ENCODE measurements at places on chromosomes 12 and 14.

- no peak for DNase-seq
Observed at GRCh38 chr14:72432748-72433147, 461.2 kb downstream of the DPF3 start.

DNA sequence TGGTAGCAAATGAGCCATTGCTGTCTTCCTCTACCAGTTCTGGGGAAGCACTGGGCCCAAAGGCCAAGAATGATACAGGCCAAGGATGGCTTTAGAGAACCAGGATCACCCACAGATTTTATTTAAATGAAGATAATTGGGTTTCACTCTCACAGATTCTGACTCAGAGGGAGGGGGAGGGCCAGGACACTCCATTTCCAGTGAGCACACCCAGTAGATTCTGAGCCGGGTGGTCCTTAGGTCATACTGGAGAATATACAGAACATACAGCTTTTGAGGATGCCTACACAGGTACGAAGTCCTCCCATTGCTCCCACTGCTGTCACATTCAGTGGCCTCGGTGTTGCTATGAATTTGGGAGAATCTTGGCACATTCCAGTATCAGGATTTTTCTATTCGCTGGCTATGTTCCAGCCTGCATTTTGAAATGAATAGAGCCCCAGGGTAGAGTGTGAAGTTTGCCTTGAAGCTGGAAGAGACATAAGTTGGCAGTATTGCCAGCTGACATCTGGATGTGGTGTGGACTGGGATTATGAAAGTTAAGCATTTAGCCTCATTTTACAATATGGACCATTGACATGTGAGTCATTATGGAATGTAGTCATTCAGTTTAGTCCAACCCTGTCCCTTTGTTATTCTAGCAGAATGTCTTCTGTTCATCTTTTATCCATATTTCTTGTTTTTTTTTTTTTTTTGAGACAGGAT lies 45.8 kb upstream of the POC1B start:
- no peak for DNase-seq

DNA sequence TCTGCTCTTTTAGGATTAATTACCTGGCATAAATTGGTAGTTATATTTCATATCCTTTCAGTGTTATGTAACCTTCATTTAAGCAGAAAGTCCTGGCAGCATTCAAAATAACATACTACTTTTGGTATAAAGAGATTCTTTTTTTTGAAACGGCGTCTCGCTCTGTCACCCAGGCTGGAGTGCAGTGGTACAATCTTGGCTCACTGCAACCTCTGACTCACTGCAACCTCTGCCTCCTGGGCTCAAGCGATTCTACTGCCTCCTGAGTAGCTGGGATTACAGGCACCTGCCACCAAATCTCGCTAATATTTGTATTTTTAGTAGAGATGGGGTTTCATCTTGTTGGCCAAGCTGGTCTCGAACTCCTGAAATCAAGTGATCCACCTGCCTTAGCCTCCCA lies 9.2 kb downstream of the KTN1 start:
- DNase-seq: no peak

DNA sequence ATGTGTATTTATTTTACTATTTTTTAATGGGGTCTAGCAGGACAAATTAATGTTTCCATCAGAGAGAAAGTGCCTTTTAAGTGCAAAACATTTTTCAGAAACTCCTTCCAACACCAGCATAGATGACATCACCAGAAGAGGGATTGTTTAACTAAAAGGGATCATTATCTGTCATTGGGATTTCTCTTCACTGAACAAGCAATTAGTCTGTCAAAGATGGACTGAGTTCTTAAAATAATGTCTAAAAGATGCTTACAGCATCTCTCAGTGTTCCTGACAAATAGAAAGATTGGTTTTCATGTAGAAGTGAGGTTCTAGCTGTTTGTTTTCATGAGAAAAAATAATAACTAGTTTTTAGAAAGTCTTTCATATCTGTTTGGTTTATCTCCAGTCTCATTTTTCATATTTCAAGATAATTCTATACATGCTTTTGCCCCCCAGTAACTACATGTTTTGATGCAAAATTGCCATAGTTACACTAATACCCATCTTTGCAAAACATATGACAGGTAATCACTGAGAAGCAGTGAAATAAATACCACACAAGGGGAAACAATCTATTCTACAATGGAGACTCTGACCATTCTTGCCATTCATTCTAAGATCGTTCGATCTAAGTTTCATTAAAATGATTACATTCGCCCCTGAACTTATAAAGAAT lies 850.3 kb downstream of the GALC start:
- DNase-seq: no peak

DNA sequence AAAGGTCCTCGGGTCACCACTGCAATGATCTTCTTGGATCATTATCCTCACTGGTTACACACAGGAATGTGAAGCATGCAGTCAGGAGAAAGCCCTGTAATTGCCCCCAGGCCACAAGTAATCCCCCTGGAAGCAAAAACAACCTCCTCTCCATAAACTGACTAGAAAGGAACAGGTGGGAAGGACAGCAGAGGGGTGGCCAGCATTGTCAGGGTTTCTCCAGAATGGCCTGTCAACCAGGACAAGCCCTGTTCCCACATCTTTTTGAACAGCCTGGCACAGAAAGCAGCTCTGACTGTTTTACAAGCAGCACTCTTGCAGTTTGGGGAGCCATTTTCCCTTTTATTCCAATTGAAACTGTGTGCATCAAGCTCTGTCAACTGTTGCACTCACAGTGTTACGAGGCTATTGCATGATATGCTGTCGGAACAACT lies 36.1 kb downstream of the TMCC3 start:
- DNase-seq: no peak

- no peak for DNase-seq
Observed at GRCh38 chr14:99860219-99860618, 67.0 kb downstream of the EML1 start.

GRCh38 chr12:71799106-71799505 lies 40.5 kb upstream of the TBC1D15 start:
- DNase-seq: no peak

DNA sequence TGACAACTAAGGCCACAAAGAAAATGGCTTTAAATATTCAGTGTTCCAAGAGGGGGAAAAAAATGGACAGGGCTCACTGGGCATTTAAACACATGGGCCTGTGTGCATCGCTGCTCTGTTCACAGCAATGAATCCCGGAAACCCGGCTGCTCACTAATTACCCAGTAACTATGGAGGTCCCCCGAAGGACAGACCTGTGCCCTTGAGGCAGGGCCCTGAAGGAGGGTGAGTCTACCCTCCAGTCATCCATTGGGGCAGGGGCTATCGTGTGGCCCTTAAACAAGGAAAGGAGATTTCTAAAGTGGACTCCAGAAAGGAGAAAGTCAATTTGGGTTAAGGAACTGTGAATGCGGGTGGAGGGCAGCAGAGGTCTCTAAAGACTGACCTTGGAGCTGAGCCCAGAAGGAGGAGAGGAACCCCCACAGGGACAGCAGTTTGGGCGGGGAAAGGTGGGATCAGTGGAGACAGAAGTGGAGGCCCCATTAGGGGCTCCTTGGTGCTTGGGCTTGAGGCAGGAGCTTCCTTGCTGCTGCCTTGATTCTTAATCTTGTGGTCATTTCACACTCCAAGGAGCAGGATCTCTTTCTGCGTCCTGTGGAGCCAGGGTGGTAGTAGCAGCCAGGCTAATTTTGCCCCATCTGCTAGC lies 1.4 kb upstream of the CLMN start:
- no peak for DNase-seq

- no peak for DNase-seq
Observed at GRCh38 chr14:31229638-31230572, 22.3 kb upstream of the HECTD1 start.

- no peak for DNase-seq
Observed at GRCh38 chr14:20631880-20632389, 9.6 kb downstream of the OR6S1 start.

DNA sequence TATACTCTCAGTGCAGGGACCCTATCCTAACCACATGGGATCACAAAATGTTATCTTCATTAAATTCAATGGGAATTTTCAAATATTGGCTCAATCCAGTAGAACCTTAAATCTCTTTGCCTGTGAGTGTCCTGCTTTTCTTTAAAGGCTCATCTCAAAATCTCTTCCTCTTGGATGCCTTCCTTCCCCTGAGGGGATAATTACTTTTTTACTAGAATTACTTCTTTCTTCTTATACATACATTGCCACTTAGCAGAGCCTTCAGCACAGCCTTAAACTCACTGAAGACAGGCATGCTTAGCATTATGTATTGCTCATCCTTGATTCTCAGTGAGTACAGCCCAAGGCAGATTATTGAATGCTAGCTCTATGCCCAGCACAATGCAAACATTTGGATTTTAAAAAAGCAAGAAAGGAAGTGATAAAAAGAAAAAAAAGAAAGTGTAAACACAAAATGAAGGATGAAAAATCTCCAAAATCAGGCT lies 1918.0 kb upstream of the FLRT2 start:
- DNase-seq: no peak
